ENCODE measurements at places on chromosomes 11 and 22. TPM values are rescaled to one million over a fixed set of nuclear protein-coding genes. Genes with fewer than 3 reads are reported as not detected.
A peak's percentile ranks its signal among the peaks of the same experiment; 100 is the strongest.

GRCh38 chr11:85647604-85648299 lies at the start of gene TMEM126A:
Gene TMEM126A (plus strand): TSS chr11:85647967. CDS start chr11:85650256, 2,289 bp downstream.
- peak; percentile 77 for DNase-seq

- no peak for DNase-seq
Observed at GRCh38 chr11:80726236-80726635, 1285.4 kb upstream of the TENM4 start.

GRCh38 chr11:8442301-8442700 lies 151.7 kb downstream of the STK33 start:
- no peak for DNase-seq

DNA sequence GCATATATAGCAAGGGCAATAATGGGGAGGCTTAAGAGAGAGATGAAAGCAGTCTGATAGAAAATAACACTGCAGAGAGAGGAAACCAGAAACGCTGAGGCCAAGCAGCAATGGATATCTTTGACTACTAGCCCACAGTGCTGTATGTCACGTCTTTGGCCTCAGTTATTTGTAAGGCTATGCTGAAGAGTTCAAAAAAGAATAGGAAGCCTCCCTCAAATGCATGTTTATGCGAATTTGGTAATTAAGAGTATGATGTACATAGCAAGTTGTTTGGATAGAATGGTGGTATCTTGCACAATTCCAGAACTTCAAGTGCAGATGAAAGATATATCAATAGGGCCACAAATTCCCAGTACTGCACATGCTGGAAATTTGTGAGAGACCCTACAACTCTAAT lies 89.2 kb downstream of the MPPED2 start:
- DNase-seq, result no peak

DNA sequence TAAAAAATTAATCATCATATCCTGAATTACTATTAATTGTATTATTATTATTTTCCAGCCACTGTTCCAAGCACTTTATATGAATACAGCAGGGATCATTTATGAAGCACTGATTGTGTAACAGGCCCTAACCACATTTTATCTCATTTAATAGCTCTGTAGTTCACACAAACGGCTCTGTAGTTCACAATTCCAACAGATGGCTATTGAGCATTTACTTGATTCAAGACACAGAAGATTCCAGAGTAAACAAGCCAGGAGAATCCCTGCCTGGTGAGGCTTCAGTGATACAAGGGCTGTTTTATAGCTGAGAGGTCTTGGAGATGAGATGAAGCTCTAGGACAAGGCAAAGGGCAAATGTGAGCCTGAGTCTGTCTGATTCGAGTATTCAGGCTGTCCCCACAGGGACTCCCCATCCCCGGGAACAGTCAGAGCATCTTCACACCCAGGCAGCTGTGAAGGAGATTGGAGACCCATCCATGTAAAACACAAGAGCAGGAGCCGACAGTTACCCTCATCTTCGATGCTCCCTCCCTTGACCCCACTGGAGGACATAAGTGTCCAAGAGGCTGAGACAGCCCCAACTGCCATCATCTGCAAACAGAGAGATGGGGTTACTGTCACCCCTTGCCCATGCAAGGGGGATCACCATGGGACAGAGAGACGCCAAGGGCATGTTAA lies 222.5 kb downstream of the MN1 start:
- no peak for DNase-seq

- DNase-seq, result peak; percentile 15
Observed at GRCh38 chr11:17145972-17146371, 61.8 kb downstream of the PIK3C2A start.

DNA sequence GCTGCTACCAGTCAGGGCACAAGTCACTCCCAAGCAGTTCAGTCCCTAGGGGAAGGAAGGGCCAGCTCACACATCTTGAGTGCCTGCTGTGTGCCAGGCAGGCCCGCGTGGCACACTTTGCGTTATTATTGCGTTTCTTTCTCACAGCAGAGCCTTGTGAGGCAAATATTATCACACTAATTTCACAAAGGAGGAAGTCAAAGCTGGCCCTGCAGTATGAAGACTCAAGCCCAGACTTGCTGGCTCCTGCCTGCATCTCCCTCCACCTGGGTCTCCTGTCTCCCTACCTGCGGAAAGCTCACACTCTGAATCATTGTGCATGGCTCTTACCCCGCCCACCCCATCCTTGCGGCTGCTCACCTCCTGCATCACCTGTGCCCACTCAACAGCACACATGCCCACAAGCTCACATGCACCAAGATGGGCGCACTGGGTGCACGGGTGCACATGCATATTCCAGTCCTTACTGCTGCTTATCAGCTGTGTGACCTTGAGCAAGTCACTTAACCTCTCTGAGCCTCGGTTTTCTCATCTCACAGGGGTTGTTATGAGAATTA lies 31.7 kb upstream of the P2RY2 start:
- no peak for DNase-seq

- DNase-seq, result no peak
Observed at GRCh38 chr22:26448941-26449340, 19.9 kb downstream of the ASPHD2 start.

DSCAML1 gene
- total RNA-seq, result not detected

CYP2D6 gene
- total RNA-seq, result not detected

P2RY6 gene
- total RNA-seq, result 0.17 TPM

ANO5 gene
- not detected for total RNA-seq

TENM4 gene
- 0.06 TPM for total RNA-seq

Data from LHCN-M2 (cell line).